ENCODE measurements at places on chromosomes 1 and 21.

GRCh38 chr1:181538836-181539235, 55.5 kb downstream of the CACNA1E start:
- no peak for DNase-seq

DNA sequence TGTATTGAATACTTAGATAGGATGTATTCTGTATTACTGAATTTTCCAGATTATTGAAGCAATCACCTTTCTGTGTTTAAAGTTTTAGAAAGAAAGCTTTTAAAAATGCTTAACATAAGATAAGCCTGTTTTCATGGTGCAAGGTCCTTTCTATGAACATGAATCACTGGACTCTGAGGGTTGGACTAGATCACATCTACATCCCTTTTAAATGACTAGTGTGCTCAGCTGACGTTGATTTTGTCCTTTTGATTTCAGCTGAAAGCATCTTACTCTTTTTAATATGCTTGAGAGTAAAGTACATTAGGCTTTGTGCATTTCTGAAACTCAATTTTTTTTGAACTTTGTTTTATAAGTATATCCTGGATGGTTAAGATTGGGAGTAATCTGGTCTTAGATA, 16.2 kb downstream of the MIER1 start:
- DNase-seq = no peak

DNA sequence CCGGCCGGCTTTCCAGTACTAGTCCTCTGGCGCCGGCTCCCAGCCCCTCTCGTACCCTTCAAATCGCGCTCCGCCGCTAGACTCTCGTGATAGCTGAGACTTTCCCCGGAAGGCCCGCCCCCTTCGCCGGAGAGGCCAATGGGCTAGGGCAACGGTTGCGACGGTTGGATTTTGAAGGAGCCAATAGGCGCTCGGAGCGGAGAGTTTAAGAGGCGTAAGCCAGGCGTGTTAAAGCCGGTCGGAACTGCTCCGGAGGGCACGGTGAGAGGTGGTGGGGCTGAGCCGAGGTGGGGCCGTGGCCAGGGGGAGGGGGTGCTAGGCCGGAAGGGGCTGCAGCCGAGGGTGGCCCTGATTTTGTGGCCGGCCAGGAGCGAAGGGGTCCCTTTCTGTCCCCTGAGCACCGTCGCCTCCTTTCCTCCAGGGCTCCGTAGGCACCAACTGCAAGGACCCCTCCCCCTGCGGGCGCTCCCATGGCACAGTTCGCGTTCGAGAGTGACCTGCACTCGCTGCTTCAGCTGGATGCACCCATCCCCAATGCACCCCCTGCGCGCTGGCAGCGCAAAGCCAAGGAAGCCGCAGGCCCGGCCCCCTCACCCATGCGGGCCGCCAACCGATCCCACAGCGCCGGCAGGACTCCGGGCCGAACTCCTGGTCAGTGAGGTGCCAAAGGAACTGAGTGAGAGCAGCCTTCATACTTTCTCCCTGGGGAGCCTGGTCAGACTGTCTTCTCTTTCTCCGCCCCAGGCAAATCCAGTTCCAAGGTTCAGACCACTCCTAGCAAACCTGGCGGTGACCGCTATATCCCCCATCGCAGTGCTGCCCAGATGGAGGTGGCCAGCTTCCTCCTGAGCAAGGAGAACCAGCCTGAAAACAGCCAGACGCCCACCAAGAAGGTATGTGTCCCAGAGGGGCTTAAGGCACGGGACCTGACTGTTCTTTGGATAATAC, at the start of gene CDC20:
Gene CDC20 (plus strand): TSS at position 236 of the 948 bp plus-strand sequence. CDS start 235 bp downstream, at position 471.
- DNase-seq = peak; percentile 99

GRCh38 chr1:202397256-202397655, 48.8 kb downstream of the PPP1R12B start:
- no peak for DNase-seq

- no peak for DNase-seq
Measured at GRCh38 chr1:54904476-54905048, 17.6 kb upstream of the DHCR24 start.

- DNase-seq = no peak
Measured at GRCh38 chr21:33644383-33645074, 2.2 kb downstream of the ITSN1 start.

- no peak for DNase-seq
Measured at GRCh38 chr1:31183126-31183525, 56.6 kb downstream of the NKAIN1 start.

DNA sequence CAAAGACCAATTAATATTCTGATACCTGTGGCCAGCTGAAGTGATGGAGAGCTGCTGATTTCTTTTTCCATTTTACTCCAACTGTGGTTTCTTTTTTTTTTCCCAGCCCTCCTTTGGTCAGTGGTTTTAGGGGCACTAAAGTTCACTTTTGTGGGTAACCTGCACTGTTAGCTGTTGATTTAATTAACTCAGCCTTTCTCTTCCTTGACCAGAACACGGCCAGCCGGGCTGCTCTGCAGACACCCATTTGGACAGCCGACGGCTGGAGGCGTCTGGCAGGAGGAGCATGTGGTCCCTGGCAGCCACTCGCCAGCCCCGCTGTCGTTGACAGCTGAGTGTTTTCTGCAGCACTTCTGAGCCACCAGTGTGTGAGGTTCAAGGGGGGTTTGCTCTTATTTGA, 136.2 kb upstream of the RUNX3 start:
- no peak for DNase-seq

DNA sequence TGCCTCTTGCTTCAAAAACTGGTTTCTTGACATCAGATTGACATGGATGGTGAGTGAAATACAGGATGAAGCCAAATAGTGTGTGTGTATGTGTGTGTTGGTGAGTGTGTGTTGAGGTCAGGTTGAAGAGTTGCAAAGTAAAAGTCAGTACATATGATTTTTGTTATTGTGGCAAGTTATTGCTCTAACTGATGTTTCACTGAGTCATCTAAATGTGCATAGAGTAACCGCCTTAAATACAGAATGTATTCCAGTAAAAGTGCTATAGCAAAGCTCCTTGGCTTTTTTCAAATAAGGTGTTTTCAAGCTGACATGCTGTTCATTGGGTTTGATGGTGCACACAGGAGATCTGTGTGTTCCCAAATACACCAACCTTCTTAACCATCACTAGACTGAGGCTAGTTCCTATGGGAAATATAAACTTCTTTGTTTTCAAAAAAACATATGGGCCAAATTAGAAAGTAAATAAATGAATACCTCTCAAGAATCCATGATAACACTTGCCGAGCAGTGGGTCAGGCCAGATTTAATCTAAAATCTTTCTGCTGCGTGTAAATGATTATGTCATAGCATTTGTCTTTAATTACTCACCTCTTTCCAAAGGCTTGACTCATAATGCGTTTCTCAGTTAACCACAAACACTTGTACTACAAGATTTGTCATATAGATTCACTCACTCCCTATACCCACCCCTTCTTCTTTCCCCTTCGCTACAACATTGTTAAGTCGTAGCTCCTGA, 151.1 kb downstream of the LYPLAL1 start:
- no peak for DNase-seq

GRCh38 chr1:79594121-79594698, 587.7 kb upstream of the ADGRL4 start:
- no peak for DNase-seq

DNA sequence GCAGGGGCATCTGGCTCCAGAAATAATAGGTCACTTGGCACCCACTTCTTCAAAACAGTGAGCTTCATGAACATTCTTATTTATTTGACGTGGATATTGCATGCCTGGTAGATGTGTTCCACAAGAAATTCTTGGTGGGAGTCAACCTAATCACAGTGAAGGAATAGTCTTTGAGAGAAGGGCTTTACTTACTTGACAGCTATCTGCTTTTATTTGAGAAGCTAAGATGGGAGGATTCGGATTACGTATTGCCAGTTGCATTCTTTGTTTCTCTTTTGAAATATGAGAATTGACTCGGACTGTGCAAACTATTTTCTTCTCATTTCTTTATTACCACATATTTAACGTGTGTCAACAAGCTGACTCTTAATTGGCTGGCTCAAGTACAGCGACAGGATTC, 117.2 kb downstream of the FASLG start:
- DNase-seq = no peak

GRCh38 chr1:16342331-16343062, 9.8 kb downstream of the FBXO42 start:
- no peak for DNase-seq

- no peak for DNase-seq
Measured at GRCh38 chr1:119805247-119805646, 6.0 kb downstream of the REG4 start.

DNA sequence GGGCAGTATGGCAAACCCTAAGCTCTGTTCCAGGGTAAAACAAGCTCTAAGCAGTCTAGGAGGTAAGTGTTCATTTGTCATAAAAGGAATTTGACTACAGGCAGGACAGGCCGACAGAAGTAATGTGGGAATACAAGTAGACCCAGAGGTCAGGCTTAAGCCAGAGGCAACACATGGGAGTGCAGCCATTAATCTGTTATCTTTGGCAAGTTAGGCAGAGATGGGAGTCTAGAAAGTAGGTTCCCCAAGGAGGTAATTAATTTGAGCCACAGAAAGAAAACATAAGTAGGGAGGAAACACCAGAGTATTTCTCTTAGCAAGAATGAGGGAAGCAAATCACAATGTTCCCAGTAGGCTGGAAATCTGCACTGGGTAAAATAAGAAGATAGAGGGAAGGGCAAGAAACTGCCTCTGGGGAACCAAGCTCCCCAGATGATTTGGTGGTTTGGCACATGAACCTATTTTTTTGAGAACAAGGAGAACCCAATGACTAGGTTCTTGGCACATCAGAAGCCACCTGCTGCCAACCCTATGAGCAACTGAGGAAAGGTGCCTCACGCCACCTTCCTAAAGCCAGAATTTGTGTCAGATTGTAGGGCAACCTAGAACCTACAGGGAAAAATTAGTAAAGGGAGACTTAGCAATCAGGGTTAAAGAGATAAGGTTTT, 636.4 kb upstream of the PLXNA2 start:
- DNase-seq = no peak

GRCh38 chr1:109263234-109263596, 13.9 kb downstream of the CELSR2 start:
- DNase-seq = peak; percentile 89

DNA sequence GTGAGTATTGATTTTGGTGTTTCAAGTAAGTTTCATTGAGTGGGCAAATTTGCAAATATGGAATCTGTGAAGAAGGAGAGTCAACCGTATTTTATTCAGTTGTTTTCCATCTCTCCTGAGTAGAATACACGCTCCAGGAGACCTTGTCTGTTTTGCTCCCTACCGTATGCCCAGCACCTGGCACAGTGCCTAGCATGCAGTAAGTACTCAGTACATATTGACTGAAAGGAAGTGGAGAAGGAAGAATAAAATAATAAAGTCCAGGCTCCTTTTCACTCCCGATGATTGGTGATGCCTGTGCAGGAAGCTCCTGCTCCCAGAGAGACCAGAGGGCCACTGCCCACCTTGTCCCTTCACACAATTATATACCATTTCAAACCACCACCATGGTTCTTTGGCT, 59.4 kb upstream of the NEK2 start:
- DNase-seq = no peak

DNA sequence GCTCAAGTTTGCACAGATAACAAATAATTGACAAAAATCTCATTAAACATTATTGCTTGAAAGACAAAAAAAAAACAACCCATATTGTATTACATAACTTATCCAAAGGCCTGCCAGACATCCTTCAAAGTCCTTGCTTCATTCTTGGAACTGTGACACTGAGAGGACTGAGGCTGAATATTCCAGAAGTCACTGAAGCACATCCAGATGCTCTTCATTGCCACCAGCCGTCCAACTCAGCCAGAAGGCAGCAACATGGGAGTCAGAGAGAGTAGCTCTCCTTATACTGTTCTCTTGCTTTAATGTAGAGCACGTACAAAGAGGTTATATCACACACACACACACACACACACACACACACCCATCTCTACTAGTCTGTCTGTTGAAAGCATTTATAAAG, 755.0 kb downstream of the LTN1 start:
- DNase-seq = no peak

- no peak for DNase-seq
Measured at GRCh38 chr21:26801498-26801897, 43.7 kb downstream of the ADAMTS1 start.

DNA sequence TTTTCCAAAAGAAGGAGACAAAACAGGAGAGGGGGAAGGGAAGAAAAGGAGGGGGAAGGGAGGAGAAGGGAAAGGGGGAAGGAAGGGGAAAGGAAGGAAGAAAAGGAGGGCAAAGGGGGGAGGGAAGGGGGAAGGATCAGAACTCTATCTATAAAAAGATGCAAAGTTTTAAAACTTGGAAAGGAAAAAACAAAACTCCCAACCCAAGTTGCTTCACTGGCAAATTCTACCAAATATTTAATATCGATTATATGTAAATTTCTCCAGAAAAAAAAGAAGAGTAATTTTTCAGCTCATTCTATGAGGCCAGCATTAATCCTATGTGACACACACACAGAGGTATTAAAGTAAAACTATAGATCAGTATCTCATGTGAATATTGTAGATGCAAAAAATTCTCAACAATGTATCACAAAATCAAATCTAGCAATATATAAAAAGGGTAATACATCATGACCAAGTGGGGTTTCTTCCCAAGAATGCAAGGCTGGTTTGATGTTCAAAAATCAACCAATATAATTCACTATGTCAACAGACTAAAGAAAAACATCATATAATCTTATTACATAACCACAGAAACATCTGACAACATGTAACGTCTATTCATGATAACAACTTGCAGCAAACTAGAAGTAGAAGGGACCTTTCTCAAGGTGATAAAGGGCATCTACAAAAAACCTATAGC, 57.9 kb downstream of the MAN1A2 start:
- DNase-seq = no peak

DNA sequence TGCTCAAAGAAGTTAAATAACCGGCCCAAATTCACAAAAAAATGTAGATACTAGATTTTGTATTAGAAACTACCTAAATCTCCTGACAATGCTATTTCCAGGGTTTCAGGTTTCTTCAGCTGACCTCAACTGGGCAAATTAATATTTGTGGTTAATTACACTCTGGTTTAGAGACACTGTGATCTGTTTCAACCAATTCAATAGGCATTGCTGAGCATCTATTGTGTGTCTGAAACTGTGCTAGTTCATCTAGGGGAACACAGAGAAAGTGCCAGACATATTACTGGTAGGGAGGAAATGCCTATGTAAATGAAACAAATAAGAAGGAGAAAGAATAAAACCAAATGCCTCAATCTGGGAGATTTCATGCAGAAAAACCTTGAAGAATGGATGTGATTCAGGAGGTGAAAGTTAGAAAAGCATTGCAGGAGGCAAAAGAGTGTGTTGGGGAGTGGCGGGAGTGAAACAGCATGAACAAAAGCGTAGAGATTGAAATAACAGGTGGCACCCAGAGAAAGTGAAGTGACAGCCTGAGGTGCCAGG, 51.3 kb upstream of the IVNS1ABP start:
- no peak for DNase-seq

- no peak for DNase-seq
Measured at GRCh38 chr21:42392731-42393442, 3.0 kb downstream of the TMPRSS3 start.

DNA sequence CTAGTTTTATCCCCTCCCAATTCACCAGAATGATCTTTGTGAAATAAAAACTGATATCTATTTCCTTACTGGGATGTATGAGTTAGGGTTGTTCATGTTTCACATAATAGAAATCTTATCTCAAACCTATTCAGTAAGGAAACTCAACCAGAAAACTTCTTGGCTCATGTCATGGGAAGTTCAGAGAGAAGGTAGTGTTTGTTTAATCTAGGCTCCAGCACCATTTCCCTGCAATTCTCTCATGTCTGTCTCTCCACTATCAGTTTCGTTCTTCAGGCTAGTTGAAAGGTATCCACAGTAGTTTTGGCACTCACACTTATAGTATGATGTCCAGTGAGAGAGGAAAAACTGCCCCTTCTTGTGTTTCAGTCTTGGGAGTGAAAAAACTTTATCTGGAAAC, 34.6 kb upstream of the UHMK1 start:
- DNase-seq = no peak

- no peak for DNase-seq
Measured at GRCh38 chr1:51168266-51168845, 66.3 kb downstream of the C1orf185 start.

- DNase-seq = no peak
Measured at GRCh38 chr1:209815931-209816341, 10.0 kb upstream of the IRF6 start.
